ENCODE measurements at places on chromosomes 5 and 9.
A peak's percentile ranks its signal among the peaks of the same experiment; 100 is the strongest.

DNA sequence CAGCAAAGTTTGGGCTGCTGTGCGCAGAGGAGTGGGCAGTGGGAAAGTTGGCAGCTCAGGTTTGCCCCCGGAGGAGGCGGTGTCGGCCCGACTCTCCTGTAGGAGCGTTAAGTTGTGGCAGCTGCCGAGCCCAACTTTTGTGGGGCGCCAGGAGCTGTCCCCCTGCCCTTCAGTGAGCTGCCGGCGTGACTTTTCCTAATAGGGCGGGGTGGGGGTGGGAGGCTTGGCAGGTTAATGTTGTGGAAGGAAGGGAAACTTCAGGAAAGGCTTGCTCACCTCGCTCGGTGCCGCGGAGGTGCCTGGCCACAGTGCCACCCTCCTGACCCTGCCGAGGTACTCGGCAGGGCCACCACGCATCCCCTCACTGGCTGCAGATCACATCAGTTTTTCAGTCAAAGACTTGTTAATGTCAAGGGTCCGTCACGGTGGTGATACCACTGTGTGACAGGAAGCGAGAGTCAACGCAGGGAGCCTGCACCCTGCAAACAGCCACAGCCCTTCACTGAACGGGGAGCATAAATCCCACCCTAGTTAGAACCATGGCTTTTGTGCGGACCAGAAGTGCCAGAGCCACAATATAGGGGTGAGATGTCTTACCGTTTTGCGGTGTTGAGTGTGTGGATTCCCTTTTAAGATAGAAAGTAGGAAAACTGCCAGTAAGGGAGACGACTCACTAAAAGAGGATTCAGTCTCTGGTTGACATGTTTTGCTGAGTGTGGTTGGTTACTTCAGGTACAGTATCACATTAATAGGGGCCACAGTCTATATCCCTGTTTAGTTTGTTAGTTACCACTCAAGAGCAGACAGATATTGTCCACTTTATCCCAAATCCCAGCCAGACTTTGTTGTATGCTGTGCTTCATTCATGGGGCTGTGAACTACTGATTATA is 796 bp downstream of the LNPEP start:
- DNase-seq = peak; percentile 41

DNA sequence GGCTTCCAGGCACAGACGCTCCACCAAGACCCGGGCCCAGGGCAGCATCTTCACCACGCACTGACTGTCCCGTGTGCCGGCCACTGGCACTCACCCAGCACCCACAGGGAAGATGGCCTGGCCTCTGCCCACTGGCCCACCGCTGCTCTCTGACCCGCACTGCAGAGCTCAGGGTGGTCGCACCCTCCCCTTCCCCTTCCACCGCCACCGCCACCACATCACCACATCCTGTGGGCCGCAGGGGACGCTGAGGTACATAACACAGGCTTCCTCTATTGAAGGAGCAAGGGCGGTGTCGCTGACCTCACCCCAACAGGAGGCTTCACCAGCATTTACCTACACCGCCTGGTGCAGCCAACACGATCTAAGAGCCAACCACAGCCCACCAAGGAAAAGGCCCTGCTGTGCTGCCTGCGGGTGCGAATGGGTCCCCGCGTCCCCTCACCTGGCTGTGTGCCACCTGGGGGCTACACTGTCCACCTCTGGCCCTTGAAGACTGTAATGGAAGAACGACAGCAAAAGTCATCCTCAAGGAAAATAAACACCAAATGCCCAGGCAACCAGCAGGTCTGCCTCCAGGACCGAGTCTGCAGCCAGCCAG is 101.8 kb downstream of the CAMSAP1 start:
- no peak for DNase-seq

DNA sequence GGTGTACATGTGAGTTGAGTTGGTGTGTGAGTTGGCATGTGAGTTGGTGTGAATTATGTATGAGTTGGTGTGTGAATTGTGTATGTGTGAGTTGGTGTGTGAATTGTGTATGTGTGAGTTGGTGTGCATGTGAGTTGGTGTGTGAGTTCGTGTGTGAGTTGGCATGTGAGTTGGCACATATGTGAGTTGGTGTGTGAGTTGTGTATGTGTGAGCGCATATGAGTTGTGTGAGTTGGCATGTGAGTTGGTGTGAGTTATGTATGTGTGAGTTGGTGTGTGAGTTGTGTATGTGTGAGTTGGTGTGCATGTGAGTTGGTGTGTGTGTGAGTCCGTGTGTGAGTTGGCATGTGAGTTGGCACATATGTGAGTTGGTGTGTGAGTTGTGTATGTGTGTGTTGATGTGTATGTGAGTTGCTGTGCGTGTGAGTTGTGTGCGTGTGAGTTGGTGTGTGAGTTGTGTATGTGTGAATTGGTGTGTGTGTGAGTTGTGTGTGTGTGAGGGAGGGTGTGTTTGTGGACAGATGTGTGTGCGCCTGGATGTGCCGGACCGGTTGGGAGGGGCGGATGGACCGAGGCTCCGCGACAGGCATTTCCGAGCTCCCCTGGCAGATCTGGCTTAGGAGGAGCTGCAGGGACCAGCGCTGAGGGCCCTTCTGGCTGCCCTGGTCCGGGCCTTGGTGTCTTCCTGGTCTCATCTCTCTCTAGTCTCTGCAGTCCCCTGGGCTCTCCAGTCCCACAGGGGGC is 162.5 kb upstream of the IER5L start:
- DNase-seq = no peak

- no peak for DNase-seq
Observed at GRCh38 chr9:80926611-80927010, 762.7 kb downstream of the TLE1 start.

DNA sequence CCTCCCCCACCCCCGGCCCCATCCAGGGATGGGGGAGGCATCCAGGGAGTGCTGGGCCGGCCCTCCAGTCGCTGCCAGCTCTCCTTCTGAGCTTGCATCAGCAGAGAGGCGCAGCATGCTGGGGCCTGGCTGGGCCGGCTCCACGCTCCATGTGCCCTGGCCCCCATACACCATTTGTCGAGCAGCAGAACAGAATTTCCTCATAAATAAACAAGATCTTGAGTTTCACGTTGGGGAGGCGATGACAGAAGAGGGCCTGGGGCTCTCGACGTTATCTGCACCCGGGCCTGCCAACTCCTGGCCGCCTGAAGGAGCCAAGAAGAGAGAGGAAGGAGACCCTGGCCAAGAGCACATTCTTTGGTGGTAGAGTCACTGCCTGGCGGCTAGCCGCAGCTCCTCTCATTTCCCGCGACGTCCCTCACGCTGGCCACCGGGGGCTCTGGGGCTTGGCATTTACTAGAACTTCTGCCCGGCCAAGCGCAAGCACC is 177.0 kb downstream of the FGF18 start:
- no peak for DNase-seq

Data from germinal center (tissue), 1 donor.